ENCODE measurements at places on chromosomes 4 and X.

GRCh38 chr4:107131295-107131694 lies 95.2 kb upstream of the DKK2 start:
- DNase-seq, result no peak

DNA sequence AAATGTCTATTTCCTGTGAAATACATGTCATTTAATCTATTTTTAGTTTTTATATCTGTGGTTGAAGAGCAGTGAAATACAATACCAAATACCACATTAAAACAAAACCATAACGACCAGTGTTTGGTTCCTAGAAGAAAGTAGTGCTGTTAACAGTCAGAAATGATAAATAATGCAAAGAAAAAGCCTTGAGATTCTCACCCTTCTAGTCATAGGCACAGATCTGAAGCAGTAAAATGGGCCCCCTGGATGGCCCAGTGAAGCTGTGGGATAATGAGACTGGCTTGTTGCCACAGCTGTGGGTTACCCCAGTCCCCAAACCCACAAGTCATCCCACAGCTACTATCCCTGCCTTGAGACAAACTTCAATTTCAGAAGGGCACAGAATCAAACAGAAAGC lies 137.3 kb upstream of the RPL34 start:
- no peak for DNase-seq

DNA sequence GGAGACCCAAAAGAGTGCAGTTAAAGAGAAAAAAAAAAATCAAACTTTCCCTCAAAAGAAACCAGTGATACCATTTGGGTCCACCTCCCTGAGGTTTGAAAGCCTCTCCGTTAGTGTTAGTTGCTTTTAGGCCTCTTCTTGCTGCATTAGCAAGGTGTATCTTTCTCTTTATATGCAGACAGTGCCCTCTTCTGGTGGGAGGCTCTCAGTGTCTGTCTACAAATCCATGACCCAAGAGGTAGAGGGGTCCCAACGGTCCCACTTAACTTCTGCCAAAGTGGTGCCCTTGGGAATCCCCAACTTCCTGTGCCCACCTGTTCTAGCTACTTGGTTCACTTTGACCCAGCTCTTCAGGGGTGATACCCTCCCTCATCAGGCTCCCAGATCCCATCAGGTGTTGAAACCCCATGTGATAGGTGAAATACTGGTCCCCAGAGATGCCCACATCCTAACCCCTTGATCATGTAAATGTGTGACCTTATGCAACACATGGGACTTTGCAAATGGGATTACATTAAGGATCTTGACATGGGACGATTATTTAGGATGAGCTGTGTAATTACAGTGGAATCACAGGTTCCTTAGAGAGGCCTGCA lies 63.7 kb upstream of the CD99 start:
- peak; percentile 36 for DNase-seq

DNA sequence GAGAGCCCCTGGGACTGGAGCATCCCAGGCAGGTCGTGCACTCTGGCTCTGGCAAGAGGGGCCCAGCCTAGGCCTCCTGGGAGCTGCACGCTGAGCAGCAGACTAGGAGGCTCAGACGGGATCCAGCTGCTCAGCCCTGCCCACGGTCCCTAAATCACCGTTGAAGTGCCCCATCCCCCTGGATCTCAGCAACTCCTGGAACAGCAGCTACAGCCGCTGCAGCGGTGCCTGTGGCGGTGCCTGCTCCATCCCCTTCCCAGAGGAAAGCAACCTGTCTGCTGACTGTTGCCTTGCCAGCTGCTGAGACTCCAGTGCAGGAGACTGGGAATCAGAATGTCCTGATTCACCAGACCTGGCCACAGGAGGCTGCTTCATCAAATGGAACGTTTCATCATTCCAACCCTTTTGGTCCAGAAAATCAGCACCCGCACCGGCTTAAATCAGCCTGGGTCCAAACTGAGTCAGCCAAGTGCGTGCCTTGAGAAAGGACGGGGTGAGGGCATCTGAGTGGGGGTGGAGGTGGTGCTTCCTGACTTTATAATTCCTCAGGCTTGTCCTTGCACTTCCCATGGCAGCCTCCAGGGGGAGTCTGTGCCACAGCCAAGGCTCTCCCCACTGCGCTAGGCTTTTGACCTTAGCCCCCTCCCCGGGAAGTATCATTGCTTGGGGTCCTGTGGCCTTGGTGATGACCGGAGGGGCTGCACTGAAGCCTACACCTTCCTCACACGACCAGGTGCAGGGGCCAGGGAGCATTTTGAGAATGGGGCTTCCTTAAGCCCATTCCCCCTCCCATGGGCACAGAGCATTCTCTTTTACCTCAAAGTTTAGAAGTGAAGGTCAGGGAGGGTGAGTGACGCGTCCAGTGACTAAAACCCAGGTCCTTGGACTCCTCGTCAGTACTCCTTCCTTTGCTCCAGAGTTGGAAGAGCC lies 6.5 kb downstream of the ZNF185 start:
- DNase-seq, result peak; percentile 58

GRCh38 chr4:2792711-2793585 lies at the start of gene SH3BP2:
Gene SH3BP2 (plus strand): TSS chr4:2793085. CDS start chr4:2820618, 27,533 bp downstream.
- DNase-seq, result peak; percentile 75

DNA sequence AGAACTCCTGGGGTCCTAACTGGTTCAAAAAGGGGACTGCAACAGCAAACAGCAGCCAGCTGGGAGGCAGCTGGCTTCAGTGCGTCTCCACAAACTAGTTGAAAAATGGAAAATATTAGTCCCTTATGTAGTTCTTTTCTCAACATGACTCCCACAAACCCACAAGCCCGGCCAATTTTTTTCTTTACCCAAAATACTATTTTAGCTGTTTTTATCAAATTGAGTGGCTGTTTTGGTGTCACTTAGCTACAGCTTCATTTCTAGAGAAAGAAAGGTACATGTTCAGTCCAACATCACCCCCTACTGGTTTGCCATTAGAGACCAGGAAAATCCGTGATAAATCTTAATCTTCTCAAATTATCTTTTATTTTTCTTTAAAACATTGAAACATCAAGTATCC lies 97.2 kb downstream of the GUCY2F start:
- DNase-seq, result peak; percentile 54

GRCh38 chrX:118823263-118824172 lies at the start of gene ZCCHC12:
Gene ZCCHC12 (plus strand): TSS chrX:118823824. CDS start chrX:118825245, 1,421 bp downstream.
- peak; percentile 26 for DNase-seq
